ENCODE measurements at places on chromosomes 4 and X.

DNA sequence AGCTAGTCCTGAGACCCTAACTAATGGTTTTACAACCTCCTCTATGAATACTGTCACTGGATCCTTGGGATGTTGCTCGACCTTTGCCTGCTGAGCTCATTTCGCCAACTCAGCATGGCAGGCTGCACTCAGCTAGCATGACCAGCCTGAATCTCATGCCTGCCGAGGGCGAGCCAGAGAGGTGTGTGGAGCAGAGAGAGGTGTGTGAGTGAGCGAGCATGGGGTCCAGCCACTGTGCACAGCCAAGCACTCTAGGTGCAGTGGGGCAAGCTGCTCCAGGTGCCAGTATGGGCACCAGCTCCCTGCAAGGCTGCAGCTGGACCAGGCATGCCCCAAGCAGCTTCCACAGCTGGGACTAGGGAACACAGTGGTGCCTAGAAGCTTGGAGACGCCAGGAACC is 410.9 kb downstream of the PCDH10 start:
- no peak for DNase-seq

DNA sequence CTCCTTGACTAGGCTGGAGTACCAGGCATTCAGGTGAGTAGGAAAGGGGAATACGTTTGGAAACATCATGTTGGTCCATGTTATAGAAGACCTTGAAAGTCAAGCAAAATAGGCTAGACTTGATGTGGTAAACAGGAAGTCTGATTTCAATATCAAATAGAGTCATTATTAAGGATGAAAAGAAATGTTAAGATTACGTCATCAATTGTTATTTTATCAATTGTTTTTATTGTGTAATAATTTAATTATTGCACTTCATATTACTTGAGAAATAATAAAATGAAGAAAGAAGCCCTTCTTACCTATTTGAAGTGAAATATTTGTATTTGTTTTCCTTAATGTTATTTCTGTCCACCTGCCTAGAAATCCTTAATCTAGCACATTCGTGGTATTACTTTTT is 361.0 kb upstream of the HAND2 start:
- DNase-seq = no peak

DNA sequence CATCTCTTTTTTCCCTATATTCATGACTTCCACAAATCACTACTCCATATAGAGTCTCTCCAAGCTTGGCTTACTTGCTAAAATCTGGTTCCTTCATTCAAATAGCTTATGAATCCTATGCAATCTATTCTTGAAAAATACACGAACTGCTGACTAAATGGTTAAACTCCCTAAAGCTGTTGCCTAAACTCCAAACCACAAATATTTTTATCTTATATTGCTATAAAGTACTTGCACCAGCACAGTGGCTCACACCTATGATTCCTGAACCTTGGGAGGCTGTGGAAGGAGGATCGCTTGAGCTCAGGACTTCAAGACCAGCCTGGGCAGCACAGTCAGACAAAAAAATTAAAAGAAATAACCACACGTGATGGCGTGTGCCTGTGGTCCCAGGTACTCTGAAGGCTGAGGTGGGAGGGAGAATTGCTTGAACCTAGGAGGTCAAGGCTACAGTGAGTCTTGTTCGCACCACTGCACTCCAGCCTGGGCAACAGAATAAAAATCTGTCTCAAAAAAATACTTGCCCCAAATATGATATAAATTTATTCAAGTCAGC is 2.2 kb downstream of the FBXO8 start:
- DNase-seq = no peak

DNA sequence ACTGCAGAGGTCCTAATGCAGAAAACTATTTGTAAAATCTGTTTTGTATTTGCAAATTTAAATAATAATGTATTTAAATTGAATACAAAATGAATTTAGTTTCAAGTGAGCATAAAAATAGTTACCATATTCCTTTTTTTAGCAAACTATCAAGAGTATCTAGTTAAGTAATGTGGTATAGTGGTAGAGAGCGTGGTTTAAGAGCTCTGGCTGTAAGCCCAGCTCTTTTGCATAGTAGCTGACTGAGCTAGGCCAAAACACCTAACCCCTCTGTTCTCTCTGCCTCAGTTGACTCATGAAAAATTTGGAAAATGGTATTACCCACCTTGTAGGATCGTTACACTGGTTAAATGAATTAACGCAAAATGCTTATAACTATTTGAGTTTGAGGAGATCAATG is 18.1 kb upstream of the ADAD1 start:
- DNase-seq = no peak

DNA sequence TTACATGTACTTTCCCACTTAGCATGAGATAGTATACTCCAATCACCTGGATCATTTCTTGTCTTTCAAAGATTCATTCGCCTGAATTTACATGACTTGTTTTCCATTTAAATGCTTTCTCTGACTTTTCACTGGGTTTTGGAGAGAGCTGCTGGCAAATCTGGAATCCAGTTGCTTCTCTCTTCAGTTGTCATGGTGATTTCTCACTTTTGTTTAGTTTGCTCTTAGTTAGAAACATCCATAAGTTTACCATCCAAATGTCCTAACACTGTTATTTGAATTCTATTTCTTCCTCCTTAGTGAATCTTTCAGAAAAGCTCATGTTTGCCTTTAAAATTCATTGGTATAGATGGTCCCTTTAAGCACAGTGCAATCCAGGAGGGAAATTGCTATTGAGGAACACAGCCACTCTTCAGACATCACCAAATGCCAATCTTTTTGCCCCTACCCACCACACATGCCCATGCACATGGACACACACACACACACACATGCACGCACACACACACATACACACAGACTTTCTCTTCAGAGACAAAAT is 51.7 kb downstream of the REELD1 start:
- no peak for DNase-seq

Data from stimulated activated CD4-positive, alpha-beta T cell treated with anti-CD3 and anti-CD28 coated beads, Interleukin-15, amount 100 ng/mL, for 1 hour (primary cell).